Stimulated activated CD8-positive, alpha-beta memory T cell treated with anti-CD3 and anti-CD28 coated beads, Interleukin-4, amount 100 ng/mL, for 24 hours (primary cell): ENCODE measurements at places on chromosomes 6 and 20.

DNA sequence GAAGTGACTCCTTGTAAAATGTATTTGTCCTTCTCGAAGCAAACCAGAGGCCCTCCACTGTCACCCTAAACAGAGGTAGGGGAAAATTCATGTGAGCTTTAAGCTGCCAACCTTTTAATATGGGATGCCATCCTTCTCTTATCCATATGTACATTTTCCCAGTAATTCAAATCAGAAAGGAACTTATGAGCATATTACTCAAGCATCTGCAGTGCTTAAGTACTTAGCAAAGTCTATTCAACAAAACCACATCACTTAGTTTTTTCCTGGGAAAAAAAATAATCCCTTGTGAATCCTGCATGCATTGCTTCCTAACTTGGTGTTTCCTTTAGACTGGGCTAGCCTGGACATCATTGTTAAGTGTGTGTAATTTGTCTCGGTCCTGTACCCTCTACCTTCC lies 132.2 kb downstream of the LPA start:
- DNase-seq: no peak

DNA sequence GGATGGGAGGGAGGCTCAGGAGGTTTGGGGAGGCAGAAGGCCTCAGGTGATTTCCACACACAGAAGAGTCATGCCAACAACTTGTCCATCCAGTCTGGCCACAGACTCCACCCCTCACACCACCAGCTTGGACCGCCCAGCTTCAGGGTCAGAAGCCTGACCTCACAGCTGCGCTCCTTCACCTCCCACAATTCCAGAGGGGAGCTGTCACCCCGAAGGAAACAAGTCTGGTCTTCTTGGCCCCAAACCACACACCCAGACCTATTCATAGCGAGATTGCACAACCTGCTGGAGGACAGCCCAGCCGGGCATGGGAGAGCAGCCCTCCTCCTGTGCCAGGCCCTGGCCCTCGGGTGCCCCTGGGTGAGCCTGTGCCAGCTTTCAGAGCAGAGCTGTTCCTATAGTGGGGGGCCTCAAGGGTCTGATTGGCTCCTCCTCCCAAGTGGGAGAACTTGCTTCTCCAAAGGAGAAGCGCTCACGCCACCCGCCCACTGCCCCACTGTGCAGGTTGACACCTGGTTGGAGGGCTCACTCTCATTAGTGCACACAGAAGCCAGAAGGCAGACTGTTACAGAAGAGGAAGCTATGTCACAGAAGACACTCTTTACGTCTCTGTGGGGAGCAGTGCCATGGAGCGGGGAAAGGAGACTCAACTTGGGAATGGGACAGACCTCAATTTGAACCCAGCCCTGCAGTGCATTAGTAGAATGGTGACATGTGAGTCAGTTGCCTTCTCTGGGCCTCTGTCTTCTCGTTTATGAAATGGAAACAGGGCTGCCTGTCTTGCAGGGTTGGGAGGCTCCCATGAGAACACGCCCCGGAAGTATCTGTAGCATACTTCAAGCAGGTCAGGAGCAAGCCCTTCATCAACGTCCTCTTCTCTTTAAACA lies 128.8 kb downstream of the FOXO3 start:
- DNase-seq: no peak

DNA sequence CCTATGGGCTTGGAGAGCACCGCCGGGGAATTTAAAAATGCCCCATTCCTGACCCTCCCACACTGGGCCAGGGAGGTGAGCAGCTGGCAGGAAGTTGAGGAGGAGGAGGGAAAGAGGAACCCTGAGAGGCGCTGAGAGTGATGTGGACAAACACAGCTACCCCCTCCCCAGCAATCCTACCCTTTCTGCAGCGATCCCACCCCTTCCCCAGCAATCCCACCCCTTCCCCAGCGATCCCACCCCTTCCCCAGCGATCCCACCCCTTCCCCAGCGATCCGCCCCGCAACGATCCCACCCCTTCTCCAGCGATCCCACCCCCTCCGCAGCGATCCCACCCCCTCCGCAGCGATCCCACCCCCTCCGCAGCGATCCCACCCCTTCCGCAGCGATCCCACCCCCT lies 111.6 kb downstream of the SYCP2 start:
- DNase-seq: no peak

DNA sequence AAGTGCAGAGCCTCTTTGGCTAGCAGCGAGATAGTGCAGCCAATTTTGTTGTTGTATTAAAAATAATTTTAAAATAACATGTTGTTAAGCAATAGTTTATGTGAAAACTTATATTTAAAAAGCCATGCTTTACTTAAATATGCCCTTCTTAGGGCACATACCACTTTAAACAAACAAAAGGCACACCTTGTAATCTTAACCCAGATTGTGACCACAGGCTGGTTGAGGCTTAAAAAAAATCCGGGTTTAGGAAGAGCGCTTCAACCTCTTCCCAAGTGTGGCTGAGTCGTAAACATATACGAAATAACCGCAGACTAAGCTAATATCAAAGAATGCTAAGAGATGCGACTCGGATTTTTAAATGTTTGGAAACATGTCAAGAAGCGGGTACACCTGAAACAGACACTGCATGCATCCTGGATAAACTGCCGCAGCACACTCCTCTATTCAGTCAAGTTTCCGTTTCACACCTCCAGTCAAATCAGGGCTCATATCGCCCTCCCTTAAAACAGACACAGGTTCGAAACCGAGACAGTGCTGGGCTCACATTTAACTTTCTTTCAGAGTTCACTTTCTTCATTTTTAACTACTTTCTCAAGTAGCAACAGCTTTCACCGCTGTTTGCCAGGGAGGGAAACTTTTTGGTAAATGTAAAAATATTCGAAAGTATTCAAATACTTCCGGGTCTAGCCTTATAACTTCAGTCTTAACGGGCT lies 1.5 kb downstream of the DEK start:
- peak; percentile 12 for DNase-seq

DNA sequence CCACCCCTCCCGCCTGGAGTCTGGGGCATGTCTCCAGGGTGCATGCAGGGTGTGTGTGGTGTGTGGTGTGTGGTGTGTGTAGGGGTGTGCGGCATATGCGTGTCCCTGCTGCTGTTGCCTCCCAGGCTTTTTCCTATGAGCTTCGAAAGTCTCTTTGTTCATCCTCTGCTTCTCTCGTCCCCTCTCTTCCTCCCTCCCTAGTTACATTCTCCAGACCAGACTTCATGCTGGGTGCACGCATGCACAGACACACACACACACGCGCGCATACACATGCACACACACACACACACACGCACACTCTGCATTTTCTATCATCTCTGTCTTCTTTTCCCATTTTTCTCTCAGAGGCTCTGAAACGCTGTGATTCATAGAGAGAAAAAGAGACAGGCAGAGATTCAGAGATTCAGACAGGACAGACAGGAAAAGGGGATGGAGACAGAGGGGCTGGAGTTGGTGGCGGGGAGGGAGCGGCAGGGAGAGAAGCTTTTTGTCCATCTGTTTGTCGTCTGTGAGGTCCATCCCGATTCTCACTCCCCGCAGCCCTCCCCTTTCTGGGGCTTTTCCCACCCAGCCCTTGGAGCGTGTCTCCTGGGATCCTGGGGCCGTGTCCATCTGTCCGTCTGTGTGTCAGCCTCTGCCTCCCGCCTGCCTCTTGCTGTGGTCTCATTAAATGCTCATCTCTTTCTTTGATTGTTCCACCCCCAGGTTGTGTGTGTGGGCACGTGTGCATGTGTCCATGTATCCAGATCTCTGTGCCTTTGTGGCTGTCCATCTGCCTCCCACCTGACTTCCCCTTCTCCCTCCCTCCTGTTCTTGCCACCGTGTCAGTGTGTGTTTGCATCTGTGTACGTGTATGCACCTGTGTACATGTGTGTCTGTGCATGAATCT lies 62.6 kb downstream of the SRC start:
- DNase-seq: no peak
